HCT116 (cell line): ENCODE measurements at places on chromosomes 6 and 20. TPM values are rescaled to one million over a fixed set of nuclear protein-coding genes. Genes with fewer than 3 reads are reported as not detected.

C20orf204 gene
- 2.5 TPM for total RNA-seq

FAM110A gene
- 26.4 TPM for total RNA-seq

SOBP gene
- total RNA-seq, result 2.6 TPM

PTCHD4 gene
- 1.1 TPM for total RNA-seq

ZNFX1 gene
- total RNA-seq, result 24.1 TPM

DNA sequence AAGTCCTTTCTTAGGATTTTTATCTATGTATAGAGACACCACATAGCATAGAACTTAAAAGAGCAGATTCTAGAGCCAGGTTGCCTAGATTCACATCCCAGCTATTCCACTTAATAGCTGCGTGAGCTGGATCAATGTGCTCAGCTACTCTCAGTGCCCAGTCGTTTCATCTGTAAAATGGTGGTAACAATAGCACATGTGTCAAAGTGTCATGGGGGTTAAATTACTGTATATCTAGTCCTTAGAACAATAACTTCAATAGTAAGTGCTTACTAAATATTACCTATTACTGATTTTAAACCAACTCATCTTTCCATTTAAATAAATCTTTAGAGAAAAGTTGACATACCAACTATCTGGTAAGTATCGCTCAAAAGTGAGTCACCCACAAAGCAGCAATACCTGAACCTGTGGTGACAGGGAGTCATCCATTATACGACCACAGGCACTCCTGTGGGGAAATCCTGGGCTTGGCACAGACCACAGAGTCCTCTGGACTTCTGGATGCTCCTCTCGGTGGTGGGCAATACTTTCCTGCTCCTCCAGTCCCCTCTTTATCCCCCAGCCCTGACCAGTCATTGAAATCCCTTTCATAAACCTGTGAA is 154.8 kb downstream of the PDSS2 start:
- DNase-seq, result peak; percentile 48

- no peak for DNase-seq
Measured at GRCh38 chr6:127471379-127472255, 12.4 kb upstream of the KIAA0408 start.

GRCh38 chr6:112008482-112008881 is 45.4 kb upstream of the CCN6 start:
- DNase-seq, result no peak

GRCh38 chr20:40744072-40744817 is 55.2 kb upstream of the MAFB start:
- DNase-seq, result no peak

- no peak for DNase-seq
Measured at GRCh38 chr20:11712639-11713160, 205.0 kb upstream of the BTBD3 start.

GRCh38 chr20:22381812-22382416 is 202.5 kb downstream of the FOXA2 start:
- no peak for DNase-seq

DNA sequence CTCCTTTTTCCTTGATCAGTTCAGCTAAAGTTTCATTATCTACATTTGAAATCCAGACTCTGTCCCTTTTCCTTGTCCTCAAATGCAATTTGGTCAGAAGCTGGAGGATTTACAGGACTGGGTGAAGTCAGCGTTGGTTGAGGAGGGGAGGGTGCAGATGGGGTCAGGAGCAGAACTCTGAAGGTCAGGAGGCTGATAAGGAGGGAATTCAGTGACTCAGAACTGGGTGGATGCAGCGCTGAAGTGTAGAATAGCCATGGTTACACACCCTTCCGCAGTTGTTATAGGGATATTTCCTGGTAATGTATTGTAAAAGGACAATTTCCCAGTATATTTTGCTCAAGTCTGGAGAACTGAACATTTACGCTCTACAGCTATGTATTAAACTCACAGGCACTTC is 133.1 kb upstream of the FOXA2 start:
- DNase-seq, result no peak

DNA sequence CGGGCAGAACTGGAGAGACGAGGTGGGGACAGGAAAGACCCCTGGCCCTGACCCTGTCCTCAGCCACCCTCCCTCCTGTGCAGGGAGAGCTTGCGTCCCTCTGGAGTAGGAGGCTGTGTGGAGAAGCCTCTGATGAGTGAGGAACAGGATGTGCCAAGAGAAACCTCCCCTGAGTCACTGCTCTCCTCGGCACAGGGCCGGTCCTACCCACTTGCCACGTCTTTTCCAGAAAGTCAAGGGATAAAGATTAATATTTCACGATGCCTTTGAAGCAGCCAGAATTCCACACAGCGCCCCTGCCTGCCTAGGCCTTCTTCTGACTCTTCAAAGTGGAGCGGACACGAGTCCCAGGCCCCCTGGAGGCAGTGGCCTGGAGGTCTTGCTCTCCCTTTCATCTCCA is 34.9 kb upstream of the THBS2 start:
- no peak for DNase-seq

DNA sequence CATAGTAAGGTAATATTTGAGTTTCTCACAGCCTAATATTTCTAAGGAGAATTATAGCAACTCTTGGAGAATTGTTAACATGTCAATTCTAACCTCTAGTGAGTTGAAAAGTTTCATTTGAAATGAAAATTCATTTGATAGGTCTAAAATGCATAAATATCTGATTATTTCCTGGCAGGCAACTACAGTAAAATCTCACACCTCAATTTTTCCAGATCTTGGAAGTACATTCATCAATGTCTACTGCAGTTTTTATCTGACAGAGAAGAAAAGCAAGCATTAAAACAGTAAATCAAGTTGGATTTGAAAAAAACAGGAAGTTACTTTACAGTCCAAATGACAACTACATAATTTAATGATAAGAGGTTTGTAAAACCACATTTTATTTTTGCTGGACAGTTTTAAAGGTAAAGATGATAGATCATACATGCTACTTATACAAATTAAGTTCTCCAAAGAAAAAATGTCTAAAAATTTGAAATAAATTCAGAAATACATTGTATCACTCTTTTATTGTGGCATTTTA is 631.3 kb downstream of the EYS start:
- no peak for DNase-seq

- no peak for DNase-seq
Measured at GRCh38 chr6:41691426-41692079, 43.9 kb downstream of the TFEB start.

- no peak for DNase-seq
Measured at GRCh38 chr6:3458706-3459421, 2.0 kb upstream of the SLC22A23 start.

GRCh38 chr6:57423468-57423867 is 106.0 kb downstream of the PRIM2 start:
- no peak for DNase-seq

DNA sequence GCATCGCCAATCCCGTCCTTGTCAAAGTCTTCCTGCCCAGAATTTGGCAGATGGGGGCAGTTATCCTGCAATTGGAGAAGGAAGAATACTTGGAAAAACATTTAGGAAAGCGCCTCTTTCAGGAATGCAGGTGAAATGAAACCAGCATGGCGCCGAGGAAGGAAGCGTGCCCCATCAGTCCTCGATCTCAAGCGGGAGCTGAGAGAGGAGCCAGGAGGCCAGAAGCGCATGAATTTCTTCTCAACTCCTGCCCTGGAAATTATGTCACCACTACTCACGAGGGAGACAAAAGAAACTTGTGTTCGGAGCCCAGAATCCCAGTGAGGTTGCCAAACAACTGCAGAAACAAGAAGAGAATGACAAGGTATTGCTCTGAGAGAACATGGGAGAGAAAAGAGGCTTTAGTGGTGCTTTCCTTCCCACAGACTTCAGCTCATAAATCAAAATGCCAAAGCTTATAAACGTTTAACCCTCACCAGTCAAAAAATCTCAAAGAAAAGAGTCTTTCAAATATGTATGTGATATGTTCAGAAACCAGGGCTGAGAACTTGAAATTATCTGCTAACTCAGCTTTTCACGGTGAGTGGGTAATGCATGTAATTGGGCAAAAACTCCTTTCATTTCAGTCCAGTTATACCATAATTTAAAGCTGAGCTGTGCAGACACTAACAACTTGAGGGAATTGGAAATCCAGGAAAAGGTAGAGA is 23.9 kb downstream of the THBS2 start:
- no peak for DNase-seq

- DNase-seq, result no peak
Measured at GRCh38 chr6:54910431-54910884, 63.9 kb downstream of the FAM83B start.

DNA sequence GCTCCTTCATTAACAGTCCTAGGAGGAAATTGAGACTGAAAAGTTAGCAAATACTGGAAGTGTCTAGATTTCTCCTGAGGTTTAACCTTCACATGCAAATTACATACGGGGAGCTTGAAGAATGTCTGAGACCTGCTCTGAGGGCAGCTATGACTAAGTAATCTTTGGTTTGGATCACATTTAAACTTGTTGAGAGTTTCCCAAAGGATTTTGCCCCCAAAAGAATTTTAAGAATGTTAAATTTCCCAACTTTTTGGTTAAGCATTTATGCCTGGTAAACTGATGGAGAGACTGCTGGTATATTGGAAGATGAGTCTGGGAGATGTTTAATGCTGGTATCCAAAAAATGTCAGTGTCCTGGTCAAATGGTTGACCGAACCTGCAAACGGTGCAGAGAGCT is 97.0 kb downstream of the RREB1 start:
- DNase-seq, result no peak

DNA sequence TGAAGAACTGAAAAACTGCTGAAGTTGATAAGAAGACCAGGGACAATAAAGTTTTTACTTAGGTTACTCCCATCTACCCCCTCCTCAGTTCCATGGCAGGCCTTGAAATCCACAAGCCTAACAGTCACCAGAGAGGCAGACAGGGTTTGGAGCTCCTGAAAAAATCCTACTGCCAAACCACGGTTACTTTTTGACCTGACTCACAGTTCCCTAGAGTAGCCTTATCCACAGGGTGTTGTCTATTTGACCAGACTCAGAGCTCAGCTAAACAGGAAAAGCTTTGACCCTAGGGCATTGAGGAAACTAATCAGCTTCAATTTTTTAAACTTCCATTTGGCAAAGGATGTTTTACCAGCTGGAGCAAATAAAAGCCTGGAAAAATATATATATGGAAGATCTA is 257.7 kb upstream of the NT5E start:
- no peak for DNase-seq

- DNase-seq, result no peak
Measured at GRCh38 chr6:24016286-24016685, 109.7 kb upstream of the NRSN1 start.

DNA sequence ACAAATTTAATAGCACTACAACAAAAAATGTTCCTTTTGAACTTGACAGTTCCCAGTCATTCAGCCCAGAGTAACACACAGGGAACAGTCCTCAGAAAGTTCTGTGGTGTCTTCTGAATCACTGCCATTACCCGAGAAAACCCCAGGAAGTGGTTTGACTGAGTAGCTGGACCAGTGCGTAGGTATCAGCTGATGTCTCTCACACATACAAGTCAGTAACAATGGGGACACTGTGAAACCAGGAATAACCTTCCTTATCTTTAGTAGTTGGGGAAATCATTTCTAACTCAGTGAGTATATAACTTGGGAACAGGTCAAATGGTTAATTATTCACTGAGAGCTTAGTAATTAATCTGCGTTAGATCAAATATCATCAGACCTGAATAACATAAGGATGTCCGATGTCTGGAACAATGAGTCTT is 73.1 kb downstream of the HIVEP2 start:
- no peak for DNase-seq

- DNase-seq, result no peak
Measured at GRCh38 chr20:46494077-46494476, 19.3 kb downstream of the ZNF334 start.

- peak; percentile 97 for DNase-seq
Measured at GRCh38 chr6:42224222-42225028, 6.8 kb upstream of the MRPS10 start.

- DNase-seq, result no peak
Measured at GRCh38 chr20:39853636-39854035, 835.4 kb downstream of the MAFB start.

DNA sequence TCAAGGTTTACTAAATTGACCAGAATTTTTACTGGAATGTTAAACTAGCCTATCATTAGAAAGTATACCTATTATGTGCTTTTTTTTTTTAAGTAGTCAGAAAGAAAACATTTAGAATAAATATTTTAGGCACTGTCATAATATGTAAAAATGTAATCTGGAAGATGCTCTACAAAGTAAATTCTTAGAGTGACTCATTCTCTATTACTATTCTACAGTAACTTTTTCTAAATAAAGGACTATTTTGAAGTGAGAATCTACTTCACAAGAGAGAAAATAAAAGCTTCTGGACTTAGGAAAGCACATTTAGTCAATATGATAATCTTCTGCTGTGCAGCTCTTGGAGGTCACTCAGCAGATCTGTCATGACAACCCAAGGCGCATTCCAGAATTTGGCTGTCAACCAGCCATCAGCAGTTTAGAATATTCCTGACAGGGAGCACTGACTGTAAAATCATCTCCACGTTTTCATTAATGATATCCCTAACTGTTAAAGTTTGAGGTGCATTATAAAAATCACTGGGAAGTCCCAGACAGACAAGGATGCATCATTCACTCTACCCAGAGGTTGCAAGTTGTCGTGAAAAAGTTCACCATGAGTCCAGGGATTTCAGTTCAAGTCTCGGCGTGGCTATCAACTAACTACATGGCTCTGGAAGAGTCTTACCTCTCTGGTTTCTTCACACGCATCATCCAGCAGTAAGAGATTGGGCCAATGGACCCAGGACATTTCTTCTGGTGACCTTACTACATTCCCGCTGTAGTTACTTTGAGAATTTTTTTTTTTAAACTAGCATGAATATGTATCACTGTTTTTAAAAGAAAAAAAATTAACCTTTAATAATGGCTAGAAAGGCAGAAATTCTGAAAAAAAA is 374.9 kb downstream of the GJA1 start:
- DNase-seq, result no peak

DNA sequence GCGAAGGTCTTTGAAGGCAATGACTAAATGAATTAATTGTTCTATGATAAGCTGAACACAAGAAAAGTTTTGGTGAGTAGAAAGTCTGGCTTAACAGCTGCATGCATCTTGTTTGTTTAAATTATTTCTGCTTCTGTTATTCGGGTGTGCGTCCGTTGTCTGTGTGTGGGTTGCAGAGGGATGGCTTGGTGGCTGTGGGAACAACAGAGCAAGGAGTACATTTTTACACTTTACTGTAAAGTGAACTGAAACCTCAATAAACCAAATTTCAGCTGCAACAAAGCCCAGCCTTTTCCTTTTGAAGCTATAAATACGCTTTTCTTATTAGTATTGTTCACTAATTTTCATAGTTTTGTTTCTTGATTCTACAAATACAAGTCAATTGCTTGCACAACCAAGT is 3.5 kb upstream of the LAMP5 start:
- DNase-seq, result no peak

GRCh38 chr20:4225745-4226144 is 210.4 kb upstream of the RNF24 start:
- DNase-seq, result no peak
